MCF 10A (cell line): ENCODE measurements at places on chromosomes 5 and 9.

DNA sequence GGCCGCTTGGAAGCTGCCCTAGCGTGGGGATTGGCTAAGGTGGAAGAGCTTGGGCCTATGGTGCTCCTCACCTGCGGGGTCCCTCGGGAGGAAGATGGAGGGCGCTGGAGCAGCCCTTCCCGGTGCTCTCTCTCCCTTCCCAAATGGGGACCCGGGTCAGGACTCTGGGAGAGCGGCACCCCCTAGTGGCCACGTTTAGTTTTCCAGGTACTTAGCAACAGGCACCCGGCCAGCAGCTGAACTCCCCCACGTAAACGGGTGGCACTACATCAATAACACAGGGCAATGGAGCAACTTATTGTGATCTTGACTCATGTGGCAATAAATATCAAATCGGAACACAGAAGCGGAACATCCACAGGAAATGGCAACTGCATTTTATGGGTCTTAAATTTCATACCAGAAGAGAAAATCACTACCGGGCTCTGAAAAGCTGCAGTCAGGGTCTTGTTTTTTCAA, 316.6 kb downstream of the AGTPBP1 start:
- DNase-seq = peak; percentile 72
- H3K36me3 ChIP-seq = no peaks in the 10 kb centered on the region

GRCh38 chr9:95311961-95312360, 5.5 kb downstream of the FANCC start:
- H3K4me3 ChIP-seq = no peak overlapping the region
- H3K27me3 ChIP-seq = no peaks in the 10 kb centered on the region
- DNase-seq = no peak
- H3K27ac ChIP-seq = no peak overlapping the region
- peaks cover 14% of the 10 kb centered on the region for H3K4me1 ChIP-seq
- H3K36me3 ChIP-seq = no peaks in the 10 kb centered on the region

- H3K4me1 ChIP-seq = peaks cover 7% of the 10 kb centered on the region
- peaks cover 80% of the 10 kb centered on the region for H3K36me3 ChIP-seq
- H3K4me3 ChIP-seq = peak overlapping the region; percentile 49
These were observed 5.5 kb upstream of the DNAJC21 start for GRCh38 chr5:34923694-34924461.

- H3K36me3 ChIP-seq = no peaks in the 10 kb centered on the region
- H3K27ac ChIP-seq = no peak overlapping the region
- H3K4me1 ChIP-seq = peaks cover 8% of the 10 kb centered on the region
- H3K27me3 ChIP-seq = no peaks in the 10 kb centered on the region
- no peak for DNase-seq
These were observed 4.6 kb upstream of the FBXL17 start for GRCh38 chr5:108386345-108387061.

DNA sequence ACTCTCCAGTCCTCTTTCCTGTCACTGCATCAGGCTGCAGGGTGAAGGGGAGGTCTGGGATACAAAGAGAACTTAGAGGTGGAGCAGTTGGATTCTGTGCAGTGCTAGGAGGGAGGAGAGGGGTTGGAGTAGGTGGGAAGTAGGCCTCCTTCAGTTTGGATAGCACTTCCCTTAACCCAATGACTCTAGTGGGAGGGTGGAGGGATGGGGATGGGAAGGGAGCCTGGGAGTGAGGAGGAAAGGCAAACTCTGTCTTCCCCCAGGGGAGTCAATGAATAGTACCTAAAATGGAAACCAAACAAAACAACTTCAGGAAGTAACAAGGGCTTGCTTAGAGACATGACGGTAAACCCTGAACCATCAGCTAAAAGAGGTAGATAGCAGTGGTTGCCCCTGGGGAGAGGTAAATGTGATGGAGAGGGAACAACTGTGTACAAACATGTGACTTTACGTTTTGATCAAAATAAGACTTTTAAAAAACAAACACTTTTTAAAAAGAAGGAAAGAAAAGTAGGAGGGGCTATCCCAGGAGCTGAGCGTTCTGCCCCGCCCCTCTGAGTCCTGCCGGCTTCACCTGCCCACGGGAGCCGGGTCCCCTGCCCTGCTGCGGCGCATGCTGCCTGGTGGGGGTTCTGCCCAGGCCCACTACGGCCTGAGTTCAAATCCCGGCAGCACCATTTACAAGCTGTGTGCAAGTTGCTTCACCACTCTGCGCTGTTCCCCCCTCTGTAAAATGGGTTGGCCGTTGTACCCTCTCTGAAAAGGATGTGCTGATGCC, 30.9 kb downstream of the GSN start:
- no peaks in the 10 kb centered on the region for H3K36me3 ChIP-seq
- no peaks in the 10 kb centered on the region for H3K27me3 ChIP-seq
- no peak for DNase-seq
- peaks cover 12% of the 10 kb centered on the region for H3K4me1 ChIP-seq
- H3K27ac ChIP-seq = no peak overlapping the region
- H3K4me3 ChIP-seq = no peak overlapping the region

- no peak for DNase-seq
- H3K27me3 ChIP-seq = peaks cover 14% of the 10 kb centered on the region
- no peak overlapping the region for H3K4me3 ChIP-seq
These were observed 488 bp downstream of the COL15A1 start for GRCh38 chr9:98944057-98944733.

GRCh38 chr5:154312576-154312975, 122.0 kb downstream of the GALNT10 start:
- H3K27me3 ChIP-seq = no peaks in the 10 kb centered on the region
- H3K27ac ChIP-seq = no peak overlapping the region
- H3K4me1 ChIP-seq = peaks cover 26% of the 10 kb centered on the region
- H3K36me3 ChIP-seq = no peaks in the 10 kb centered on the region

- H3K4me1 ChIP-seq = no peaks in the 10 kb centered on the region
These were observed 1941.4 kb upstream of the NUDT12 start for GRCh38 chr5:105503950-105504349.

DNA sequence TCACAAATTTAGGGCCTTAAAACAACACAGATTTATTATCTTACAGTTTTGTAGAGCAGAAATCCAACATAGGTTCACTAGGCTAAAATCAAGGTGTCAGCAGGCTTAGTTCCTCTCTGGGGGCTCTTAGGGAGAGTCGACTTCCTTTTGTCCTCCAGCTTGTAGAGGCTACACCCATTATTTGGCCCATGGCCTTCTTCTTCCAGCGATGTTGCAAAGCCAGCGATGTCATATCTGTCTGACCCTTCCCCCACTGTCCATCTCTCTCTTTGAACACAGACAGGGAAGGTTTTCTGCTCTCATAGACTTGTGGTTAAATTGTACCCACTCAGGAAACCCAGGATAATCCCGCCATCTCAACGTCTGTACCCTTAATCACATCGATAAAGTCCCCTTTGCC, 60.3 kb upstream of the SHB start:
- DNase-seq = no peak
- H3K4me1 ChIP-seq = peaks cover 18% of the 10 kb centered on the region
- H3K36me3 ChIP-seq = no peaks in the 10 kb centered on the region
- H3K27me3 ChIP-seq = no peaks in the 10 kb centered on the region

DNA sequence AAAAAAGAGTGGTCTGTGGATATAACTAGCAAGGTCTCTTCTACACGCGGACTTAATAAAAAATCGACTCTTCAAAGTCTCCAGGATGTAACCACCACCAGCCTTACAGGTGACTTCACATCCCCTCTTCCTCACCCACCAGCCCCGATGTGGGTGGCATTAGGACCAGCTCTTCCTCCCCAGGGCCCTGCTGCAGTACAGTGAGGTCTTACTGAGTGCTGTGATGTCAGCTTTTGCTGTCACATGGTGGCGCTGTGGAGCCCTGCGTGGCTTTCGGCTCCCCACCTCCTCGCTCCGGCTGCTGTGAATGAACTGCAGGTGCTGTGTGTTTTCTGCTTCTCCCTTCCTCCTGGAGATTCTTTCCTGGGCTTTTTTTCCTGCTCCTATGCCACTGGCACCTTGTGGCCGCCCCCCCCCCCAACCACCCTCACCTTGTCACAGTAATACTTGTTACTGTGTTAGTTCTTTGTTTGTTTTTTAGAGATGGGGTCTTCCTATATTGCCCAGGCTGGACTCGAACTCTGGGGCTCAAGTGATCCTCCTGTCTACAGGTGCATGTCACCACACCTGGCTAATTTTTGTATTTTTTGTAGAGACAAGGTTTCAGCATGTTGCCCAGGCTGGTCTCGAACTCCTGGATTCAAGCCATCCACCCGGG, 15.8 kb upstream of the RAPGEF1 start:
- peaks cover 27% of the 10 kb centered on the region for H3K27me3 ChIP-seq
- peak; percentile 79 for DNase-seq
- no peaks in the 10 kb centered on the region for H3K36me3 ChIP-seq

GRCh38 chr5:157520911-157521703, 54.5 kb downstream of the ADAM19 start:
- peak overlapping the region; percentile 57 for H3K27ac ChIP-seq
- no peaks in the 10 kb centered on the region for H3K36me3 ChIP-seq
- H3K4me3 ChIP-seq = no peak overlapping the region
- H3K4me1 ChIP-seq = peaks cover 18% of the 10 kb centered on the region
- H3K27me3 ChIP-seq = no peaks in the 10 kb centered on the region
- DNase-seq = peak; percentile 56

DNA sequence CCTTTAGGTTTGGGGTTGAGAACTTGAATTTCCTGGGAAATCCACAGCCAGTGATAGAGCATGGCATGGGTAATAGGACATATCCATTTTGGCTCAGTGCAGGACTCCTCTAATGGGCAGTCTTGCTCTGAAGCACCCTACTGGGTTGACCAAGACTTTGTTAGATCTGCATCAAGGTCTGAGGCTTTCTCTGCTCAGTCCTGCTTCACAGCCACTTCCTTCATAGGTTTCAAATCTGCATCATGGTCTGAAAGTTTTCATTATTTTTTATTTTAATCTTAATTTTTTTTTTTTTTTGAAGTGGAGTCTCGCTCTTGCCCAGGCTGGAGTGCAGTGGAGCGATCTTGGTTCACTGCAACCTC, 36.5 kb downstream of the KIF2A start:
- peaks cover 6% of the 10 kb centered on the region for H3K36me3 ChIP-seq
- no peaks in the 10 kb centered on the region for H3K27me3 ChIP-seq
- no peak for DNase-seq

- no peak overlapping the region for H3K4me3 ChIP-seq
- DNase-seq = no peak
- H3K27ac ChIP-seq = no peak overlapping the region
- no peaks in the 10 kb centered on the region for H3K36me3 ChIP-seq
- H3K27me3 ChIP-seq = no peaks in the 10 kb centered on the region
These were observed 99.5 kb downstream of the USP20 start for GRCh38 chr9:129934780-129935179.

DNA sequence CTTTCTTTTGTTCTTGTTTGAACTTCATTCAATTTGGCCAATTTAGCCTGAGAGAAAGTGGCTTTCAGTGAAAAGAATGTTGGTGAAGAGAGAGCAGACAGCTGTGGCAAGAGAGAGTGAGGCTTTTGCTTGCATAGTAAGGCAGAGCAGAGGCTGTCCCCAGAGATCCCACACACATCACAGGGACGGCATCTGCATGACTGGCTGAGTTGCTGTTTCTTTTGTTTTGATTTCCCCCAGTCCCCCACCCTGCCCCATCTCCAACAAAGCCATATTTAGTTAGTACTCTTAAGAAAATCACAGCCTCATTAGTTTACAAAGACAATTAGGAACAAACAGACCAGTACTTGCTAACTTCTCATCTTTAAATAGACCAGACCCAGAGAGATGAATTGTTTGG, 363.9 kb upstream of the SEMA6A start:
- H3K27ac ChIP-seq = no peak overlapping the region
- no peak overlapping the region for H3K4me3 ChIP-seq
- H3K36me3 ChIP-seq = no peaks in the 10 kb centered on the region

- no peak overlapping the region for H3K4me3 ChIP-seq
- no peaks in the 10 kb centered on the region for H3K4me1 ChIP-seq
- H3K36me3 ChIP-seq = peaks cover 6% of the 10 kb centered on the region
- H3K27ac ChIP-seq = no peak overlapping the region
These were observed 621 bp downstream of the PCDHA13 start for GRCh38 chr5:140882591-140882899.

GRCh38 chr5:472076-472655, 29.2 kb downstream of the EXOC3 start:
- H3K27me3 ChIP-seq = peaks cover 5% of the 10 kb centered on the region
- H3K4me1 ChIP-seq = peaks cover 12% of the 10 kb centered on the region
- H3K27ac ChIP-seq = peak overlapping the region; percentile 35
- peak overlapping the region; percentile 79 for H3K4me3 ChIP-seq
- H3K36me3 ChIP-seq = peaks cover 21% of the 10 kb centered on the region

- peaks cover 15% of the 10 kb centered on the region for H3K4me1 ChIP-seq
- H3K27ac ChIP-seq = no peak within 1 kb of the TSS
- H3K27me3 ChIP-seq = no peaks in the 10 kb centered on the region
- peak; percentile 67 for DNase-seq
- peak within 1 kb of the TSS; percentile 68 for H3K4me3 ChIP-seq
These were observed at the start of gene STK32A for GRCh38 chr5:147234825-147235635. Gene STK32A, plus strand, starts transcription at chr5:147235026. Its CDS starts 4,609 bp downstream, at chr5:147239635.

GRCh38 chr5:139394123-139394653, 716 bp downstream of the PROB1 start:
- no peaks in the 10 kb centered on the region for H3K27me3 ChIP-seq
- peaks cover 16% of the 10 kb centered on the region for H3K4me1 ChIP-seq
- no peak overlapping the region for H3K4me3 ChIP-seq
- peaks cover 9% of the 10 kb centered on the region for H3K36me3 ChIP-seq

DNA sequence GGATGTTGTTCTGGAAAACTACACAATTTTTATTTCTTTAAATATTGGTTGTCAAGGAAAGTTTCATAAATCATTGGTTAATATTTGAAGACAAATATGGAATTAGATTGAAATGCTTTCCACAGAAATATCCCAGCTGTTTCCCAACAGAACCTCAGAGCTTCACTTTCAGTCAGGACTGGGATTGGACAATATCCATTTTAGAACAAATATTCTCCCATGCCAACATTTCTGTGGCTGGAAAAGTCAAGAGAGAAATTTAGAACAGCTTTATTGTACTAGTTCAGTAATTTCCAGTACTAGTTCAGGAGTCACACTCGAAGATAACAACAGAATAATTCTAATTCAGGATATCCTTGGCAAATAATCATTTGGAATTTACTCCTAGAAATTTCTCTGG, 116.1 kb upstream of the TUT7 start:
- no peak overlapping the region for H3K27ac ChIP-seq
- DNase-seq = no peak
- no peaks in the 10 kb centered on the region for H3K4me1 ChIP-seq
- H3K36me3 ChIP-seq = no peaks in the 10 kb centered on the region

DNA sequence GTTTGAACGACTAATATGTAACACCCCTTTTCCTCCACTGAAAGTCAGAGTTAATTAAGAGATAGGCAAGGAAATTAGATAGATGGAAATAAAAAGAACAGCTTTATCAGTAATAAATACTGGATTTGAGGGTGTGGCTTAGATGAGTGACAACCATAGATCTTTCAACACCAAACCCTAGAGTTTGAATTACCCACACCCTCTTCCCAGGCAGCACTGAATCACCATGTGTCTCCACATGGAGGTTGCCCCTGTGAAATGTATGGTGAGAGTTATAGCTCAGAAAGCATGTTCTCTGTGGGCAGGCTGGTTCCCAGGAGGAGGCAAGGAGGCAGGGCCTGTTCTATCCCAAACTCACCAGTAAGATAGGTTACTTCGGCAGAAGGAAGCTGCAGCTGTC, 69.7 kb downstream of the TMEM174 start:
- H3K27ac ChIP-seq = no peak overlapping the region
- no peaks in the 10 kb centered on the region for H3K36me3 ChIP-seq
- H3K4me3 ChIP-seq = no peak overlapping the region
- no peaks in the 10 kb centered on the region for H3K4me1 ChIP-seq

- no peaks in the 10 kb centered on the region for H3K27me3 ChIP-seq
- no peaks in the 10 kb centered on the region for H3K4me1 ChIP-seq
- H3K36me3 ChIP-seq = no peaks in the 10 kb centered on the region
- no peak for DNase-seq
These were observed 199.2 kb downstream of the FAM170A start for GRCh38 chr5:119828541-119828940.

GRCh38 chr5:138287246-138287645, 12.8 kb upstream of the GFRA3 start:
- no peaks in the 10 kb centered on the region for H3K4me1 ChIP-seq
- no peaks in the 10 kb centered on the region for H3K36me3 ChIP-seq

GRCh38 chr9:71901695-71902597, 9.0 kb downstream of the ABHD17B start:
- no peak overlapping the region for H3K4me3 ChIP-seq
- H3K4me1 ChIP-seq = peaks cover 23% of the 10 kb centered on the region
- DNase-seq = no peak
